Left hindlimb (tissue), 1 donor: ENCODE measurements at places on chromosomes 7 and 10.

GRCh38 chr10:119177708-119178371, 772 bp downstream of the PRDX3 start:
- DNase-seq = no peak

DNA sequence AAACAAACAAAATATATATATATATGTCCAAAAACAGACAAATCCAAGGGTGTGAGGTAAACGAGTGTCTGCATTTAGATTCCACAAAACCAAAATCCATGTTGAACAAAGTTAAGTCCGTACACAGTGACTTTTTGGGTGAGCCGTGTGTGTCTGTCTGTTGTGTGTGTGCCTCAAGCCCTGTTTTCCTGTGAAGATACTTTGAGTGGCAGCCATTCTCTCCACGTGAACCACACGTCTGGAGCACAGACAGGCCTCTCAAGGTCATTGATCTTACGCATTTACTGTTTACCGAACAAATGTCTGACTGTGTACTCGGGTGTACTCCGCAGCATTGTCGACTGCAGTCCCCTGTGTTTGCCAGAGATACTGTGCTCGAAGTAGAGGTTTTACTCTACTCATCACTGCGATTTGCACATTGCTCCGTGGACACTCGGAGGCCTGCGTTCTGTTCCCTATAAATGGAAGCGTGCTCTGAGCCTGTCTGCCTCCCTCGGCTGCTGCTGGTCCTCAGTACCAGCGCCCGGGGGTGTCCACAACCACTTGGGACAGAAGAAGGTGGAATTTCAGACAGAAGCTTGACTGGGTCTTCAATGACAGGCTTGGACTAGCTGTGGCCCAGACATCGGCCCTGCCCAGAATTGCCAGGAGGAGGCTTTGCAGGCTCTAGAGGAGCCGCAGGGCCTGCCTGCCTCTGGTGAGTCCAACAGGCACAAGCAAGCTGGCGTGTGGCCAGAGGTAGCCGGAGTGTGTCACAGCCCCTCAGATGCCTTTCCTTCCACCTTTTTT, 22.1 kb downstream of the CYP17A1 start:
- DNase-seq = no peak

GRCh38 chr7:157910446-157910845, 573.6 kb downstream of the DNAJB6 start:
- DNase-seq = no peak

GRCh38 chr10:16009785-16010184, 149.5 kb upstream of the MINDY3 start:
- peak; percentile 34 for DNase-seq

GRCh38 chr10:3186368-3186767, 13.8 kb upstream of the PITRM1 start:
- DNase-seq = no peak

DNA sequence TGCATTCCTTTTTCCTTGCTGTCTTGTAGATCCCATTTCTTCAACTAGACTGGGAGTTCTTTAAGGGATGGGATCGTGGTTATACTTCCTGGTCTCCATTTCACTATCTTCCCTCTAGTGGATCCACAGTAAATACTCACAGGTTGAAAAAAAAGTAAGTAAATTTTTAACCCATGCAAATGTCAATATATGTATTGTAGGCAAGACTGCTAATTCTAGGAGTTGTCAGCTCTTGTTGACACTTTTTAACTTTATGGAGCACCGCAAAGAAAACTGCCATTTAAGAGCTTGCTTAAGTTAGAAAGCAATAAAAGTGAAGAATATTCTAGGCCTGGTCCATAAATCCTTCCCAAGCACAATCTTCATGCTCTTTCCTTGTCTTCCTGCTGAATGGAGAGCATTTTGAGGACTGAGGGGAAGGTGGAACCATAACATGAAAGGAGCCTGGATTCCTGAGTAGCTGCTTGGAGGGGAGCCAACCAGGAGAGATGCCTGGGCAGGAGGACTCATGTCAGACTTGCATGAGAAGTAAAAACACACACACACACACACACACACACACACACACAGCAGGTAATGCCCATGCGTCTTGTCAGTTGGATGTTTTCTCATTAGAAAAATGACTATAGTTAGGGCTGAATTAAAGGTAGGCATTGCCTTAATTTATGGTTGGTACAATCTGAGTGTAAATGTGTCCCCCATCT, 32.2 kb downstream of the VWA2 start:
- DNase-seq = no peak
